ENCODE measurements at places on chromosomes 5 and 9.

DNA sequence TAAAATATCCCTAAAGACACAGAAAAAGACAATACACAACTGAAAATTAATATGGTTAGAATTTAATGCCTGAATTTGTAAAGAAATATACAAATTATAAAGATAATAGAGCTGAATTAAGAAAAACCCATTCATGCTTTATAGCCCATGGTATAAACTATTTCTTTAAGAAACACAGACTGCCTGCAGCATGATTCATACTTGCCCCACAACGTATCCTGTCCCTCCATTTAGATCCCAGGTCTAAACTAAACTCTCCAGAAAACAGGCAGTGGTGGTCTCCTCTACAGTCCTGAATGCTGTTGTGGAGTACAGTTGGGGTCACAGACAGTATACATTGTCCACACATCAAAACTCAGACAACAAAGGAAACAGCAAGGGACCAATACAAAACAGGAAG is 24.8 kb downstream of the IL6ST start:
- no peak for DNase-seq

- DNase-seq = no peak
These were observed 152.8 kb upstream of the DAP start for GRCh38 chr5:10913841-10914240.

DNA sequence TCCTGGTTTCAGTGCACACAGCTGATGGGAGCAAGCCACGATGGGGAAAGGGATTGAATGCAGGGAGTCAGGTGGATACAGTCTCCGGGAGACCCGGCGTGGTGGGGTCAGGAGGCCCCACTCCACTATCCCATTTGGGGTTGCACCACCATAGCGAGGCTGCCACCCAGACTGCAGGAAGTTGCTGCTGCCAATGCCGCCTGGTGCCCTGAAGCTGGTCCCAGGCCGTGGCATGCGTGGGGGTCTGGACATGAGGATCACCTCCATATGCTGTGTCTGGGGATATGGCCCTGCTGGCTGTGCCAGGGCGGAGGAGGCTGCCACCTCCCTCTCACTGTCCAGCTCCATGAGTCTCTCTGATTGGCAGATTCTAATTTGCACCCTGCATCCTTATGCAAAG is 45.3 kb downstream of the COL5A1 start:
- no peak for DNase-seq

DNA sequence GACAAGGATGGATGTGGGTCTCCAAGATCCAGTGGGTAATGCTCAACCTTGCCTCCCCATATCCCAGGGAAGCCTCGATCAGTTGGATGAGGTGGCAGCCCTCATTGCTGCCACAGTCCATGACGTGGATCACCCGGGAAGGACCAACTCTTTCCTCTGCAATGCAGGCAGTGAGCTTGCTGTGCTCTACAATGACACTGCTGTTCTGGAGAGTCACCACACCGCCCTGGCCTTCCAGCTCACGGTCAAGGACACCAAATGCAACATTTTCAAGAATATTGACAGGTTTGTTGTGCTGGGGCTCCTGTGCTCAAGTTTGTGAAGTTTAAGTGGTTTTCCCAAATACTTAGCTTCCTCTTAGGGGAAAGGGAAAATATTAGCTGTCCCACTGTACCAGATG is 74.0 kb downstream of the WDR41 start:
- no peak for DNase-seq

GRCh38 chr9:118533101-118533500 is 828.9 kb downstream of the TLR4 start:
- DNase-seq = no peak

GRCh38 chr9:76943054-76943453 is 37.1 kb upstream of the PRUNE2 start:
- no peak for DNase-seq

Data from D341Med (cell line).